ENCODE measurements at places on chromosomes 11 and 22.

DNA sequence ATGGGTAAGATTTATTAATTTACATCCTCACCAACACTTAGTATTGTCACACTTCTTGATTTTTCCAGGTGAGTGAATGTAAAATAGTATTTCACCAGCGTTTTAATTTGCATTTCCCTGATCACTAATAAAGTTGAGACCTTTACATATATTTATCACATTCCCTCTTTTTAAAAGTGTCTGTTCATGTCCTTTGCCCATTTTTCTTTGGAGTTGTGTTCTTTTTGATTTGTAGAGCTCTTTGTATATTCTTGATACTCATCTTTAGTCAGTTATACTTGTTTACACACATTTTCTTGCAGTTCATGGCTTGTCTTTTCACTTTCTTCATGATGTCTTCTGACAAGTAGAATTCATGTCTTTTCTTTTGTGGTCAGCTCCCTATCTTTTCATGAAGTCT, 2.2 kb upstream of the PLAAT5 start:
- no peak for DNase-seq

DNA sequence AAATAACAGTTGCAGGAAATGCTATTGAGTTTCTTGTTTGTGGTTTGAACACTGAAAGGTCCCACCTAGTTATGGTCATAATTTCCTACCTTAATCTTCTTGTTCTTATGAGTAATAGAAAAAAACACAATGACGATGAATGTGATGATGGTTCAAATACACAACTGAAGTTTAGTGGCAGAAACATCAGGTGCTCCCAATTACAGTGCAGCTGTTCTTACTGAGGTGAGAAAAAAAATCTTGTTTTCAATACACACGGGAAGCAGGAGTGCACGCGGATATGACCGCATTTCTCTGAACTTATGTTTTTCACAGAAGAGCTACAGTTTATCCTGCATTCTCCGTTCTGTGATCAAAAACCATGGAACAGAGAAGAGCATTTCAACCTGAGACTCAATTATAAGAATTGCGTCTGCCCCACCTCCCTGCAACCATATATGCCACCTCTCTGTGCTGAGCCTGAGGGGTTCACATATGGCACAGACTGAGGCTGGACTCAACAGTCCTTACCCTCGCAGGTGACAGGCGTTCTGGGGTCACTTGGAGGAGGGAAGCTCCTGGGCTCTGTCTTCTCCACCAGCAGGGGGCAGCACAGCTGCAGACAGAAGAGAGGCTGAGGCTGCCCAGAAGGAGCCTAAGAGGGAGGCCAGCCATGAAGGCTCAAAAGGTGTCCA, 99.7 kb upstream of the IGLL5 start:
- DNase-seq: peak; percentile 62

DNA sequence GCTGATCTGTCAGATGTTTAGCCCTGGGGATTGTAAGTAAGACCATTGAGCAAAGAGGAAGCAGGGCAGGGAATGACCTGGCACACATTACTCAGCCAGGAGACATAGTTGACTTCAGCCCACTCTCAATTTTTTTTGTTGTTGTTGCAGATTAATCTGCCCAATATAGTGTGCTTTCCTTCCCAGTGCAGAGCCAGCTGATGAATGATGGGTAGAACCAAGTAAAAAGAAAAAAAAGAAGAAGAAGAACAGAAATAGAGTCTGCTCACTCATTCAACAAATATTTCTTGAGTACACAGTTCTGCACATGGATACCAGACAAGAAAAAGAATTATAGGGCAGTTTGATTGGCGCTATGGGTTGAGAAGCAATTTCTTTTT, 292.7 kb downstream of the ETS1 start:
- DNase-seq: no peak

- DNase-seq: no peak
Measured at GRCh38 chr22:48227341-48228018, 1465.0 kb downstream of the TBC1D22A start.

DNA sequence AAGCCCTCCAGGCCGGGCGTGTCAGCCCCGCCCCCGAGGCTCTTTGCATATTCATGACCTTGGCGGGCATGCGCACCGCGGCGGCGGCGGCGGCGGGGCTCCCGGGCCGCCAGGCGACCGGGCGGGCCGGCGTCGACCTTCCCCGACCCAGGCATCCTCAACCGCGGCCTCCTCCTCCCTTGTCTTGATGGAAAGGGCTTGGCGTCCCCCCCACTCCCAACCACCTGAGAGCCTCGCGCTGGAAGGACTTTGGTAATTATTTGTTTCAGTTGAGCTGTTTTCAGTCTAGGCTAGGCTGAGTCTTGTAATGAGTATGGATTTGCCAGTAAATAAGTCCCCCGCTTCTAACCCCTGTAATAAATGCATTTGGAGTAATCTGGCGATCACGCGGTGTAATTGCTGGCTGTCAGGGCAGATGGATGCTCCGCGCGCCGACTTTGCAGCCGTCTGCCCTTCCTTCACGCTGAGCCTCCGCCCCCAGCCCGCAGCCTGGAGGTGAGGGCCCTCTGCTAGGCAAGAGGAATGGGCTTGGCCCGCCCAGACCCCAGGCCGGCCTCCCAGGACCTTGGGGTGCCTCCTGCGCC, 25.2 kb downstream of the FLRT1 start:
- DNase-seq: no peak

DNA sequence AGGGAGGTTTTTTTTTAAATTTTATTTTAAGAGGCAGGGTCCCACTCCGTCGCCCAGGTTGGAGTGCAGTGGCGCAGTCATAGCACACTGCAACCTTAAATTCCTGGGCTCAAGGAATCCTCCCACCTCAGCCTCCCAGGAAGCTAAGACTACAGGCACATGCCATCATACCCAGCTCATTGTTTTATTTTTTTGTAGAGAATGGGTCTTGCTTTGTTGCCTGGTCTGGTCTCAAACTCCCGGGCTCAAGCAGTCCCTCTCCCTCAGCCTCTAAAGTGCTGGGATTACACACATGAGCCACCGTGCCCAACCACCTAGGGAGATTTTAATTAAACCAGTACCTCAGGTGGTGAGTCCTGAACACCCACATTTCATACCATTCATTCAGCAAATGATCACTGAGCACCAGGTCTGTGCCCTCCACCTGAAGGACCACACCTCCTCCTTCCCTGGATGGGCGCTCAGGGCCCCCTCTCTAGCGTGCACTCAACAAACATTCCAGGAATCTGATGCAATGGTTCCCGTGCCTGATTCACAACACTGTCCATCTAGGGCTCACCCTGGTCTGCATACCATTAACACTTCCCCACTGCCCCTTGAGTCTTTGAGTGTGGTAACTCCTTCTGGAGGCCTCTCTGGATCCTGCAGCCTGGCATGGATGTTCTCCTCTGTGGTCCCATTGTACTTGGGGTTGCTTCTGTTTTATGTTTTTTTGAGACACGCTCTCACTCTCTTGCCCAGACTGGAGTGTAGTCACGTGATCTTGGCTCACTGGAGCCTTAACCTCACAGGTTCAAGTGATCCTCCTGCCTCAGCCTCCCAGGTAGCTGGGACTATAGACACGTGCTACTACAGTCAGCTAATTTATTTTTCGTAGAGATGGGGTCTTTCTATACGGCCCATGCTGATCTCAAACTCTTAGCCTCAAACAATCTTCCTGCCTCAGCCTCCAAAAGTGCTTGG, 9.6 kb upstream of the MYH9 start:
- DNase-seq: no peak

GRCh38 chr11:612201-612960, 3.4 kb downstream of the IRF7 start:
- peak; percentile 67 for DNase-seq

GRCh38 chr11:79173615-79174014, 267.2 kb downstream of the TENM4 start:
- no peak for DNase-seq

- no peak for DNase-seq
Measured at GRCh38 chr11:88363004-88363403, 25.5 kb upstream of the CTSC start.

GRCh38 chr11:95392644-95393043, 161.6 kb upstream of the SESN3 start:
- no peak for DNase-seq

DNA sequence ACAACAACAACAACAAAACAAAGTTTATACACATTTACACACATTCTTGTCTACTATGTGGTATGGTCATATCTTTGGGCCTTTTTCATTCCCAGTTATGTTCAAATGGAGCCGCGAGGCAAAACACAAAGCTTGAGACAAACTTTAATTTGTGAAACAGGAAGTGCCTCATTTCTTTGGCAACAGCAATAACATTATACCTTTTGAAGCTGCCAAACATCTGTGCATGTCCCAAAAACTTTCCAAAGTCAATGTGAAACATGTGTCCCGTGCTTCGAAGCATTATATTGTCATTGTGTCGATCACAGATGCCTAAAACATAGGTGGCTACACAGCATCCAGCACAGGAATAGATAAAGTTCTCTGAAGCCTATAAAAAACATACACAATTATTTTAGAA, 25.0 kb upstream of the RPS13 start:
- no peak for DNase-seq

- DNase-seq: peak; percentile 60
Measured at GRCh38 chr11:128884703-128885338, 6.3 kb upstream of the KCNJ5 start.

GRCh38 chr11:57426439-57426928, 437 bp downstream of the SLC43A3 start:
- no peak for DNase-seq

GRCh38 chr22:48960576-48960975, 867.1 kb downstream of the BRD1 start:
- no peak for DNase-seq

DNA sequence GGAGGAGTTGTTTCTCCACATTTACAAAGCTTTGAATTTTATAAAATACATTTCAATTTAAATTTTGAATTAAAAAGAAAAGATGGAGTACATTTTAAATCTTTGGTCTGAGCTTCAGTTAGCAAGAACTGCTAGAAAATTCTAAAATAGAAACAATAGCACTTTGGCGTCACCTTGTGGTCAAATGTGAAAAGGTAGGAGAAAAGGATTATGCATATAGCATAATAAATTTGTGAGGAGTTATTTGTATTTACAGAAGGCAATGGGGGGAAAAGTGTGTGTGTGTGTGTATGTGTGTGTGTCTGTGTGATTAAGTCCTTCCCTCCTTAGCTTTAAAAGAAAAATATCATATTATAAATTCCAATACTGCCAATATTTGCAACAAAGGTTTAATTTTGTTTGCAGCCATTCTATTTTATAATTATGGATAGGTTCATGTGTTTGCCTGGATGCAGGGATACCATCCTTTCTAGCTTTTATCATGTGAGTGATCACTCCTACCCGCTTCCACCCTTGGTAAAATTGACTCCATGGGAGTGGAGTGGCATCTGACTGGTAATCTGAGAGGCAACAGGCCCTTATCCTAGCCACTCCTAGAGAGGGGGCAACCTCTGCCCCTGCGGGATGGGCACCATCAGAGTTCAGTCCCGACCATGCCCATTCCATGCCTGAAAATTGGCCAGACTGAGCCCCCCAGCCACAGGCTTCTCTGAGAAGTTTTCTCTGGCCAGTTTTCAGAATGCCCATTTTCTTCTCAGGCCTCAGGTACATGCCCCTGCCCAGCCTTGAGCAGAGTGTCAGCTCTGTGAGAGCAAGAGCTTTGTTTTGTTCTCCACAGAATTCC, 13.6 kb upstream of the LGR4 start:
- no peak for DNase-seq

- peak; percentile 72 for DNase-seq
Measured at GRCh38 chr22:20571531-20572007, 64.2 kb downstream of the MED15 start.
